ENCODE measurements at places on chromosomes 7 and 10.

GRCh38 chr7:100102950-100103840 is 1.8 kb downstream of the AP4M1 start:
- no peak for DNase-seq

- DNase-seq = no peak
Measured at GRCh38 chr7:118517275-118517674, 292.8 kb downstream of the ANKRD7 start.

DNA sequence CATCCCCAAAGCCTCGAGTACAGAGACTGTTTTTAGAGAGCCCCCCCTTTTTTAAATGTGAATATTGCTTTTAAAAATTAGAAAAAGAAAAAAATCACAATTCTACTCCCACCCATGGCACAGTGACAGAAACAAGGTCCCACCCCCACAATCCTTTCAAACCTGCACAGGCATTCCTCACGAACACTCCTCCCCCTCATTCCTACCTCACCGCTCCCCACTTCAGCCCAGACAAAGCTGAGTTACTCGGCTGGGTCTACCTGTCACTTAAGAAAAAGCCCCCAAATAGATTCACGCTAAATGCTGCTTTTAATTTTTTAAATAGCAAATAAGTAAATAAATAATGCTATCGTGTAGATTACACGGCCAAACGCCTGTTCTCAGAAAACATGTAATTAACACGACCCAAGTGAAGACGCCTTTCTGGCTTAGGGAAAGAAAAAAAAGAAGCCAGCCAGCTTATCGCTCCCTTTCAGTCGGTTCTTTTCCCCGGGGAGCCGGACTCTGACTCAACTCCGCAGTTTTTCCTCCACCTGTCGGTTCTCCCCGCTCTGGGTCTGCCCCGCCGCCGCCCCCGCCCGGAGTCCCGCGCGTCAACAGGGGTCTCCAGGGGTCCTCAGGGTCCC is 739 bp downstream of the MPP7 start:
- no peak for DNase-seq

DNA sequence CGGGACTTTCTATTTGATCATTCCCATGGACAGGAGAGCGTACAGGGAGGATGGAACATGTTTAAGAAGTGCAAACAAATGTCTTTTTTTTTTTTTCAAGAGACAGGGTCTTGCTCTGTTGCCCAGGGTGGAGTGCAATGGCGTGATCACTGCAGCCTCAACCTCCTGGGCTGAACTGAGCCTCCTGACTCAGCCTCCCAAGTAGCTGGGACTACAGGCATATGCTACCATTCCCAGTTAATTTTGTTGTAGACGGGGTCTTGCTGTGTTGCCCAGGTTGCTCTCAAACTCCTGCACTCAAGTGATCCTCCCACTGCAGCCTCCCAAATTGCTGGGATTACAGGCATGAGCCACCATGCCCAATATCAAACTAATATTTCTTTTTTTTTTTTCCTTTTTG is 40.5 kb downstream of the SPDYE5 start:
- no peak for DNase-seq

DNA sequence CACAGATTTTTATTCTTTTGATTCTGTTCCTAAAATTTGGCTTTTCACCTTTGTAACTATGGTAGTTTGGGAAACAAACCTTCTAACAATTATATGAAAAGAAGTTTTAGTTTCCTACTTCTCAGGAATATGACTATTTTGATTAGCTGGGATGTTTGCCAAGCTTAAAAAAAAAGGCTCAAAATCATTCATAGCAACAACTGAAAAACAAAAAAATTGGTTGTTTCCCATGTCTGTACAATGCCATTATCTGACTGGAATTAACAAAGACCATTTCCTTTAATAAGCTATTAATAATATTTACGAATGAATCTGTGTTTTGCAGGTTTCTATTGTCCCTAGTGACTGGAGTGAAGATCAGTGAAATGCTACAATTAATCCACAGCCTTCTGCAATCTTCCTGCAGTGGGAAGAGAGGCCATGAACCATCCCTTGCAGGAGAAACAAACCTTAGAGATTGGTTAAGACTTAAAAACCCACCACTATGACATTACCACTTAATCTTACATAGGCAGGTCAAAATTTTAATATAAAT is 4.2 kb downstream of the PURB start:
- DNase-seq = no peak

DNA sequence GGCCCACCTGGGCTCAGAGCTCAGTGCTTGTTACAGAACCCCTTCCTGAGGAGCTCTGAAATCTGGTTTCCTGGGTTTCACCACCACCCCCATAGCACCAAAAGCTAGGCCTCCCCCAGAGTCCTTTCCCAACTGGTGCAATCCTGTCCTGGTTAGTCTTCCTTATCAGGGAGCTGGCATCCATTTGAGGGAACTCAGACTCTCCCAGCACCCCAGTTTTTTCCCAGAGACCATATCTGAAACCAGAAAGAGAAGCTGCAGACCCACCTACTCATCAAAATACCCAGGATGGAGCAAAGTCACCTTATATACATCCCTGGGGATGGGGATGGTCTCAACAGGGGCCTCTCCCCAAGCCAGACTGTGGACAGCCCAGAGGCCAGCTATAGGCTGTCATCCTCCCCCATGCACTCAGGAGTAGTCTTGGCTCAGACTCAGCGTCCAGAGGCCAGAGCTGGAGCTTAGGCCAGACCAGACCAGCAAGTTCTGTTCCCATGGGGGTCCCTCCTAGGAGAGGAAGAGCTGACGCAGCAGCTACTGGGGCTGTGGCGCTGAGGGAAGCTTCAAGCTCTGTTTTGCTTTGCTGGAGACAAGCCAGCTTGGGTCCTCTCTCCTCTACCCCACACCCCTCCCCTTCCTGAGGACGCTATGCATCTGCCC is 3.0 kb downstream of the TBATA start:
- no peak for DNase-seq

- DNase-seq = no peak
Measured at GRCh38 chr7:7562736-7563135, 3.9 kb upstream of the MIOS start.

DNA sequence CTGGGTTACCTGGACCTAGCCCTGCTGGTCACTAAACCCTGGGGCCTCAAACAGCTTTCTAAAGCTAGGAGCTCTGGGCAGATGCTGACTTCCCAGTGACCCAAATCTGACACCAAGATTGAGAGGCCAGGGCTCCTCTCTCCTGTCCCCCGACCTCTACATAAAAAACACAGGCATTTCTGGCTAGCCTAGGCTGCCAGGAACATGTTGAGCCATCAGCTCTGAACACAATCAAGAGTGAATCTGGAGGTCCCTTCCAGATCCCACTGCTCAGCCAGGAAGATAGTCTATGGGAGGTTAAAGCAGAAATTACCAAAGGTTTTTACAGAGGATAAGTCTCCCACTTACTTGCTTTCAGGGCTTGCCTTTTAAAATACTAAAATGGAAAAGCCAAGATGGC is 22.1 kb upstream of the PDE1C start:
- no peak for DNase-seq

GRCh38 chr7:80749270-80749669 is 110.8 kb downstream of the CD36 start:
- DNase-seq = no peak

DNA sequence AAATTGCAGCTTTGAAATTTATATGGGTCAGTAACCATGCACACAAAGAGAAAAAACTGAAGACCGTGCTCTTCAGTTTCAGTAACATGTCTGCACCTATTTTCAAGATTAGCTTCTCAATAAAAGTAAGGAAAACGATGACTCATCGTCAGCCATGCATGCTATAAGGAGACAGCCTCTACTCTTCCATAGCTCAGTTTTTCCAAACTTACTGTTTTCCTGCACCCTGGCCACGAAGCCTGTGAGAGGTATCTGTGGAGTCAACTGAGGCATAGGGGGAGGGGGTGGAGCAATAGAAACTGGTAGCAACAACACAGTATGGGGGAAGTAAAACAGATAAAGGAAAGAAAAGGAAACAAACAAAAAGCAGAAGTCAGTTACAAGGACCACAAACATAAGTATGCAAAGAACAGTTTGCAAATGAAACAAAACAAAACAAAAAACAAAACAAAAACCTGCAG is 58.0 kb downstream of the PDSS1 start:
- DNase-seq = no peak

GRCh38 chr7:152544971-152545619 is 109.3 kb upstream of the KMT2C start:
- no peak for DNase-seq

DNA sequence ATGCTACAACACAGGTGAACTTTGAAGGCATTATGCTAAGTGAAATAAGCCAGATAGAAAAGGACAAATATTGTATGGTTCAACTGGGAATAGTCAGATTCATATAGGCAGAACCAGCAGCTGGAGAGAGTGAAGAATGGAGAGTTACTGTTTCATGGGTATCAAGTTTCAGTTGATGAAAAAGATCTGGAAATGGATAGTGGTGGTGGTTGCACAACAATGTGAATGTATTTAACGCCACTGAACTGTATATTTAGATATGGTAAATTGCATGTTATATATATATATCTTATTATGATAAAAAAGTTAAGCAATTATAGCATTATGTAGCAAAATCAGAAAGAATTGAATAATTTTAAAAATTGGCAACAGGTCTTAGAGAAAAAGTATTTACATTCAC is 3.9 kb downstream of the LMBR1 start:
- no peak for DNase-seq

- peak; percentile 58 for DNase-seq
Measured at GRCh38 chr10:86261941-86262687, 104.5 kb downstream of the GRID1 start.

DNA sequence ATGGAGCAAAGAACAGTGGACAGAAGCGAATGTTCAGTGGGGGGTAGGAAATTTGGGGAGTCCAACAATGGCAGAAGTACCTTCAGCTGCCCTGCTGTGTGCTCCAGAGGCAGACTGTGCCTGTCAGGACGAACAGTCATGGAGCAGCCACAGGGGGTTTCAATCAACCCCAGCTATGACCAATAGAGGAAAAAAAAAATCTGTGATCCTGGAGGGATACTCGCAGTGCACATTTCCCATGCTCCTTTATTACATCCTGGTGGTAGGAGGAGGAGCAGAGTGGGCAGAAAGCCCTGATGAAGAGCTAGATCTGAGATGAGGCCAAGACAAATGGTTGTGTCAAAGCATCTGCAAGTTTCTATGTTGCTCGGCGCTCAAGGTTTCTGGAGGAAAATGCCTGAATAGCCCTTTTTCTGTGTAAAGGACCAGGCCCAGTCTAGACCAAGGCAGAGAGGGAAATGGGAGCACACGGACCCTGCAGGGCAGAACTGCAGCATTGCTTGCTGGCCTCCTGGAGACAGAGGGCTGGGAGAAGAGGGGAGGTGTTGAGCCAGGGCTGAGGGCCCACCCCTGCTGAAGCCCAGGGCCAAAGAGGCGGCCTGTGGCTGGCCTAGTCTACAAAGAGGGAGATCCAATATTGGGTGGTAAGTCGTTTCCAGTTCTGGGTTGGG is 201.5 kb downstream of the GRID1 start:
- no peak for DNase-seq
